Hematopoietic multipotent progenitor cell treated with erythropoietin and hydrocortisone succinate and interleukin-3 and kit ligand, for 6 days (in vitro differentiated cells): ENCODE measurements at places on chromosomes 11 and 22.

GRCh38 chr11:101759771-101760450 is 154.9 kb upstream of the CEP126 start:
- DNase-seq = no peak

- no peak for DNase-seq
These were observed 2.3 kb downstream of the MMP11 start for GRCh38 chr22:23774922-23775436.

DNA sequence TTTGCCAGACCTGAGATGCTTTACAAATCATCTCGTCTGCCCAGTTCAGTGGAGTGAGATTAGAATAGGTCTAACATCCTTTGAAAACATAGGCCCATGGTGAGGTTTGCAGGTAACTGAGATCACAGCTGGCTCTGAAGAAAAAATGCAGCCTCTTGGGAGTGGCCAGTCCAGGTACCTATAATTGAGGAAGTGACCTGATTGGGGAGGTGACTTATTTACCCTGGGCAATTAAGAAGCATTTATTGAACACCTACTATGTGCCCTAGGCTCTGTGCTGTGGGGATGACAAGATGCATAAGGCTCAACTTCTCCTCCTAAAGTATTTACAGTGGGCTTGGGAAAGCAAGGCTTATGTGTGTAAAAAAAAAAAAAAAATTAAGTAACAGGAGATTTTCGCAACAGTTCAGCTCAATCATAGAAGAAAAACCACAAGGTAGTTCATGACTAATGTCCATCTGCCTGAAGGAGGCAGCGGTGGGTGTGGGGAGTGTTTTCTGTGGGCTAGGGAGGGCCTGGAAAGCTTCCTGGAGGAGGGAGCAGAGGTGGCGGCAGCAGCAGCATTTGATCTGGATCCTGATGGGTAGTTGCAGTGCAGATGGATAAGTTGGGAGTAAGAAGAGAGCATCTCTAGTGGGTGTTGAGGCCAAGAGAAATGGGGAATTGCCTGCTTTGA is 16.1 kb downstream of the MICAL2 start:
- DNase-seq = peak; percentile 65

- no peak for DNase-seq
These were observed 28.9 kb downstream of the RAB39A start for GRCh38 chr11:107957109-107957588.

DNA sequence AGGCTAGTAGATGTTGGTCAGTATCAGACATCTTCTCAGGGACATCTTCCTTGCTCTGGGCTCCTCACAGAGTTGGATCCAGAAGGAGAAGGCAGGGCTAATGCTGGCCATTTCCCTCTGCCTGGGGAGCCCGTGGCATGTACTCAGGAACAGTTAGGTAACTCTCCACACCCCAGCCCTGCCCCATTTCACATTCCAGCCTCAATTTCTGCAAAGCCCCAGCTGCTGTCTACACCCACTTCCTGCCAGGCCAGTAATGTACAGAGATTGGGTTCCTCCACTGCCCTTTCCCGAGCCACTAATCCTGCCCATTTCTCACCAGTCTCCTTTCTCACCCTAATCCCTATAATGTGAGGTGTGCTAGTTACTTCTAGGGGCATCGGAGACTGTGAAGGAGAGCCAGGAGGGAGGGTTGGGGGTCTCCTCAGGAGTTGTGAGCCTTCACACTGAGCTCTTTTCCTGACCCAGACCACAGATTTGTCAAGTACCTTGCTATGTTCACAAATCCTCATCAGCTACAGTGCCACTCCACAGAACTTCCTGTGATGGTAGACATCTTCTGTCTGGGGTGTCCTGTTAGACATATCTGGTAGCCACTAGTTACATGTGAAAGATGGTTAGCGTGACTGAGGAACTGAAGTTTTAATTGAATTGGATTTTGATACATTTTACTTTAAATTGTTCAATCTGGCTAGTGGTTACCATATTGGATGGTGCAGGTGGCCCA is 1.3 kb upstream of the SEC14L3 start:
- DNase-seq = no peak

DNA sequence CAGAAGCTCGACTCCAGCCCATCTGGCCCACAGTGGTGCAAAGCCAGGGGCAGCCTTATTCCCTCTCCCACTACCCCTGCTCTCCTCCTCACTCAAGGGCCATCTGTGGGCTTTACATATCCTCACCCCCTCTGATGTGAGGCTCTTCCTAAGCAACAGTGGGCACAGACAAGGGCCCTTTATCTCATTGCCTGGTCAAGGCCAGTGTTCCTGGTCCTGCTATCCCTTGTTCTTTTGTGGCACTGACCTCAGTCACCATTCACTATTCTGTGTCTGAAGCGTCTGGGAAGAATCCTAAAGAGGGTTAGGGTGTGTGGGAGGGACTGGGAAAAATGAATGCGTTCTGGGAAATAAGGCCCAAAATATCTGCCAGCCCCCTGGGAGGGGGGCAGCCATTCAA is 7.3 kb downstream of the DNAL4 start:
- no peak for DNase-seq

DNA sequence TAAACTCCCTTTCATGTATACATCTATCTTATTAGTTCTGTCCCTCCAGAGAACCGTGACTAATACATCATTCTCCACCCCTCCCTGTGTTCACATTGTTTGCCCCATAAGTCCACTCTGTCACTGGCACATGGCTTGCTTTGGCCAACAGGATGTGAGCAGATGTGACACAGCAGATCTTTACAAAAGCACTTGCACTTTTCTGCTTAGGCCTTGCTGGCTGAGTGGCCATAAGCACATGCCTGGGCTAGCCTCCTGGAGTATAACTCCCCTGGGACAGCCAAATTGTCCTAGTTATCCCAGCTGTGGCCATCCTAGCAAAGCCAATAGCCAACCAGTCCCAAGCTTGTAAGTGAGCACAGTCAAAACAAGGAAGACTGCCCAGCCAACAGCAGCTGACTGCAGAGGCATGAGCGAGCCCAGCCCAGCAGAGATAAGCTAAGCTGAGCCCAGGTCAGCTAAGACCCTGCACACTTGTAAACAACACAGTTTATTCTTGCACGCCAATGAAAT is 9.7 kb upstream of the RCN1 start:
- DNase-seq = peak; percentile 26

DNA sequence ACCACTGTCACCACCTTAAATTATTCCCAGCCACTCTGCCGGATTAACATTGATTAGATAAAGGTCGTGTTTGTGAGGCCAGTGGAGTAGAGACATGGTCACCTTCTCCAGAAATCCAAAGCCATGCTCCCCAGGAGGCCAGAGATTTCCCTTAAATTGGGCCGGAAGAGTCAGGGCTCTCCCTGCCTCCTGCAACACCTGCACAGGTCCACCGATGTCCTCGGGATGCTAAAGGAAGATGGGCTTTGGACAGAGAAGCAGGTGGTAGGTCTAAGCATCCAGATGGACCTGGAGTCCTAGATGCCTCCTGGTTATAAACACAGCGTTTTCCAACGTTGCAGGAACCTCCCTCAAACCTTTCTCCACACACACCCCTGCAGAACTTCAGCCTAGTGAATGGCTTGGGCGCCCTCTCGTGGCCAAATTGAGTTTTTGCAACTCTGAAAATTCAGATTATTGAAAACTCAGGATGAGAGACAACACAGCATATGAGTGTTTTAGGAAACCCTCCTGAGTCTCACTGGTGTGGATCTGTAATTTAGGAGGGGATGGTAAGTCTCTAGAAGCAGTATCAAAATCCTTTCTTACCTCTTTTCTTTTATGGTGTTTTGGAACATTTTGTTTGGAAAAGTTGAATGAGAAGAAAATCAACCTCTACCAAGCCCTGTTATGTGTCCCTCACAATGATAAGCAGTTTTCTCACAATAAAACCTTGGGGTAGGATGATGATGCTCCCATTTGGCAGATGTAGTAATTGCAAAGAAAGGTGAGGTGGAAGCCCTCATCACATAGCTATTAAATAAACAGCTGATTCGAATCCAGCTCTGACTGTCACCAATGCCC is 109.6 kb downstream of the RRAS2 start:
- peak; percentile 82 for DNase-seq

GRCh38 chr11:122707901-122708300 is 52.4 kb downstream of the UBASH3B start:
- DNase-seq = no peak

- no peak for DNase-seq
These were observed 670 bp downstream of the MYEOV start for GRCh38 chr11:69294571-69295078.

- DNase-seq = peak; percentile 22
These were observed 29.0 kb downstream of the PRRG4 start for GRCh38 chr11:32858731-32859130.

GRCh38 chr22:50089231-50089630 is 575 bp upstream of the MOV10L1 start:
- DNase-seq = no peak

- DNase-seq = no peak
These were observed 12.0 kb upstream of the SESN3 start for GRCh38 chr11:95242845-95243605.

GRCh38 chr11:123450623-123451022 is 20.6 kb downstream of the GRAMD1B start:
- no peak for DNase-seq

DNA sequence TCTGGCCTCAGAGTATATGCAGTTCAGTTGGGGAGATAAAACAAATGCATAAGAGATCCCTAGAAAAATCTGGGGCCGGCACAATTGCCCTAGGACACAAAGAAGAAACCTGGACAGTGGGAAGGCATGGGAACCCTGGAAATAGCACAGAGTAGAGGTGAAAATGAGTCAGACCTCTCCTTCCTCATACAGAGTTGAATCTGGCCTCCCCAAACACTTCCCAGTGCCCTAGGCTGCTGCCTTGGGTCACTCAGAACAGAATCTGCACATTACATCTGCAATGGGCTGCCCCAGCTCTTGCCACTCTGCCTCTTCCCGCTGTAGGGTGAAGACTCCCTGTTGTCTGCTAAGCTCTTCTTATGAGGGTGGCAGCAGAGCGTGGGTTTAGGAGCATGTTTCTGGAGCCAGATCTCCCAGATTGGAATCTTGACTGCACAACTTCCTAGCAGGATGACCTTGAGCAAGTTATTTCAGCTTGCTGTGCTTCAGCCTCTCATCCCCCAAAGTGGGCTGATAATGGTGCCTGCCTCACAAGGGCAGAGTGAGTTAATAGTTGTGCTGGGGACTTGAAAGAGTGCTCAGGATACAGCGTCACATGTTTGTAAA is 47.1 kb upstream of the NECTIN1 start:
- DNase-seq = no peak

- DNase-seq = peak; percentile 46
These were observed 65.8 kb downstream of the CSTPP1 start for GRCh38 chr11:47002390-47002789.

- DNase-seq = no peak
These were observed 67.4 kb upstream of the PRDM11 start for GRCh38 chr11:45079075-45079444.
